ENCODE measurements at places on chromosomes 6 and 20.

DNA sequence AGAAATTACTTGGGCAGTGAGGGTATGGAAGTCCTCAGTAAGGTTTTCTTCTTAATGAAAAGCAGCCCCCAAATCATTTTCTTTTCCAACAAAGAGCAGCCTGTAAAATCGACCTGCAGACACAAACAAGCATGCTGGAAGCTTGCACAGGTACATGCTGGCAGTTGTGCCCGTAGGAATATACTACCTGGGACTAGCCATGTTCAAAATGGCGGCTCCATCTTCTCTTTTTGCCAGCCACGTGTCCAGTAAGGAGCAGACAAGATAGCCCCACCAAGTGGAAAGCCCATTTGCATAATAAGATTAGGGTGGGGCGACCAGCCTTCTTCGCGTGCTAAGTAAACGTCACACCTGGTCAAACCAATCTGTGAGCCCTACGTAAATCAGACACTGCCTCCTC lies 259.4 kb upstream of the AGPAT4 start:
- no peak for DNase-seq

- DNase-seq = peak; percentile 41
Measured at GRCh38 chr6:137870744-137871247, 3.7 kb downstream of the TNFAIP3 start.

DNA sequence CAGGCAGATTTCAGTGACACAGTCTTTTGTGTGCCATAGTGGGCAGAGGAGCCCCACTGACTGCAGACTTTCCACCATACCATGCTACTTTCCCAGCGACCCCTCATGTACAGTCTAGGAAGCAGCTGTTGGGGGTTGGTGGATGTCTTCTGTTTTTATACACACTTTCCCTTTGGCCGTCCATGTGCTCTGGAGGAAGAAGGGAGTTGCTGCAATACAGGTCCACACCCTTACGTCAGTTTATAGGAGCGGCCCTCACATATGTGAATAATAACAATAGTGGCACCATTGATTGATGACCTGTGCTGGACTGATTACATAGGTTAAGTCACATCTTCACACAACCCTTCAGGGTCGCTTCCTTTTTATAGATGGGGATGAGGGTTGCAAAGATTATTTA lies 17.5 kb upstream of the CCN2 start:
- no peak for DNase-seq

- no peak for DNase-seq
Measured at GRCh38 chr20:36474563-36474962, 66.8 kb upstream of the MYL9 start.

DNA sequence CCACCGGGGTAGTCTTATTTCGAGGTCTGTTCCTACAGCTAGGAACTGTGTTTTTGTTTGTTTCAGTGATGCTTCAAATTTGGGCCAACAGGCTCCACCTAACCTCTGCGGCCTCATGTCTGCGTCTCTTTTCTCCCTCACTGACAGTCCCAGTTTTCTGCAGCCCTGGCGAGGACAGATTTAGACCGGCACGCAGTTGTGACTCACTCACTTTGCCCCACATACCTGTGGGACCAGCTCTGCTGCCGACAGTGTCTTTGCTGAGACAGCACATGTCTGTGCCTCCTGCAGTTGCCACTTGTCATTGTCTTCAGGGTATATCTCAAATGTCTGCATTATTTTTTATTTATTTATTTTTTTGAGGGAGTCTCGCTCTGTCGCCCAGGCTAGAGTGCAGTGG lies 29.2 kb downstream of the OSBPL2 start:
- no peak for DNase-seq

DNA sequence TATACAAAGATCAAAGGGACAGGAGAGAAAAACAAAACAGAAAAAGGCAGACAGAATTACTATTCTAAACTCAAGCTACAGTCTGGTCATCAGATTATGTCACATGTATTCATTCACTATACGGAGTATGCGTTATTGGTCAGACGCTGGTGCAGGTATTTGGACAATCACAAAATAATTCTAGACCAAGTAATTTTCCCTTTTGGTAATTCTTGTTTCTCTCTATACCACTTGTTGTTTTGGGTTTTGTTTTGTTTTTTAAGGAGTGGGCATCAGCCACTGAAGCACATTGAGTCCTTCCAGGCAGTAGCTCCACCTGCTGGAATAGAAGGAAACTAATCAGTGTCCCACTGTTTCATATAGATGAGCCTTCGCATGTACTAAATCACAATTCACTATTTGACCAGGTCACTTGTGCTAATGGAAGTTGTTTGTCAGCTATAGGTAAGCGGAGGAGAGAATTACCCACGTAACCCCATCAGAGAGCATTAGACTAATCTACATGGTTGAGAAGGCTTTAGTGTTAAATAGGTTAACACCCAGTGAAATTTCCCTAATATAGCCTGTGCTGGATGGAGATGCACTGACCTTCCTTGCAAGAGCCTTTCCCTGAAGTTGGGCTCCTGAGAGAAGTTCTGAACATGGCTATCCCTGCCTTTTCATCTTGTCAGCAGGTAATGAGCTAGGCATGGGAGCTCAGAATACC lies 77.9 kb downstream of the TNFAIP3 start:
- DNase-seq = peak; percentile 67

DNA sequence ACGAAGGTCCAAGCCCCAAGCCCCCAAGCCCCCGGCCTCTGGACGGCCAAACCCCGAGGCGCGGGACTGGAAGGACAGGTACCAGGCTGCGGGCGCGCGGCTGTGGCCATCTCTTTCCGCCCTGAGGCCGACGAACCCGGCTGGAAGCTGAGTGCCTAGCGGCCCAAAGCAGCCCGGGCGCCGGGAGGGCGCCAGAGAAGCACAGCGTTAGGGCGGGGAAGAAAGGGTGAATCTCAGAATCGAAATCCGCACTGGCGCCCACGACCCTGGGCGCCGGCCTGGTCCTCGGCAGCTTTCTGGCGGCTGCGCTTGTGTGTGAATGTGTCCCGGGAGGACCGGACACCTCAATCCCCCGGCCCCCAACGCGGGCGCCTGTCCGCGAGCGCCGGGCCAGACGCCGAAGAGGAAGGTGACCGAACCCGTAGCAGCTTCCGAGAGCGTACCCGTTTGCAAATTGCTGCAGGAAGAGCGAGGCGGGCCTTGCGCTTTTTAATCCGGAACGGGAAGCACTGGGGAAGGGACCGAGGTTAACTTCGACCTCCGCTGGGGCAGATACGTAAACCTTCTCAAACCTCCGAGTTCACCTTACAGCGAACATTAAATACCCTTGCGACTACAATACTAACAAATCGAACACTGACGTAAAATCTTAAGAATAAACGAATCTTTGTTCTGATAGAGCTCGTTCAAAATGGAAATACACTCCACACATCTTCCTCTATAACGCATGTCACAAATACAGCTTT lies 2.9 kb downstream of the NRN1 start:
- DNase-seq = no peak

DNA sequence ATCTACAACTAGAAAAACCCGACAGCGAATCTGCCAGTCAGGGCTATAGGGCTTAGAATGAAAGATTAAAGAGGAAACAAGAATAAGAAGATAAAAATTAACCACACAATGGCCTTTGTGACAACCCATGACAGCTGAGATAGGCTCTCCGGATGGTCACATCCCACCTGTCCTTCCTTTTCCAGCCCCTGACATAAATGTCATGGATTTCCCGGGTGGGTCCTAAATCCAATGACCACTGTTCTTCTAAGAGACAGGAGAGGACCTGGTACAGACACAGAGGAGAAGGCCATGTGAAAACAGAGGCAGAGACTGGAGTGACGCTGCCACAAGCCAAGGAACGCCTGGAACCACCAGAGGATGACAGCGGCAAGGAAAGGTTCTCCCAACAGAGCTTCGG lies 41.8 kb downstream of the ATXN1 start:
- DNase-seq = no peak

DNA sequence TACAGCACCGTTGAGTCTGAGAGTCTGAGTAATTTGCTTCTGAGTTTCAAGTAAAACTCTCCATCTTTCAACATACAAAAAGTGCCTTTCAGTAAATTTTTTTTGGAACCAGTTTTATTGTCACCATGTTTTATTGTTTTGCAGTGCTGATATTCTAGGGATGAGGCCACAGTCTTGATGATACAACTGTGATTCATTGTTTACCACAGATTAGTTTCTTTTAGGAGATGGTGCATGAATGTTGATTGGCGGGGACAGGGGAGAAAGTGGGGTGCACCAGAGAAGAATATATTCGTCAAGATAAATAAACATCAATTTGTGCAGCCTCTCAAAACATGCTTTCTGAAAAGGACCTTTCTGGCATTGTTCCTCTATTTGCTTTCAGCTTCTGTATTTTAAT lies 109.0 kb downstream of the MCHR2 start:
- no peak for DNase-seq

- no peak for DNase-seq
Measured at GRCh38 chr20:64216036-64216435, 39.5 kb upstream of the PCMTD2 start.

GRCh38 chr6:131199568-131200272 lies 64.5 kb downstream of the AKAP7 start:
- peak; percentile 99 for DNase-seq

GRCh38 chr20:48807586-48808381 lies 20.0 kb downstream of the PREX1 start:
- no peak for DNase-seq

DNA sequence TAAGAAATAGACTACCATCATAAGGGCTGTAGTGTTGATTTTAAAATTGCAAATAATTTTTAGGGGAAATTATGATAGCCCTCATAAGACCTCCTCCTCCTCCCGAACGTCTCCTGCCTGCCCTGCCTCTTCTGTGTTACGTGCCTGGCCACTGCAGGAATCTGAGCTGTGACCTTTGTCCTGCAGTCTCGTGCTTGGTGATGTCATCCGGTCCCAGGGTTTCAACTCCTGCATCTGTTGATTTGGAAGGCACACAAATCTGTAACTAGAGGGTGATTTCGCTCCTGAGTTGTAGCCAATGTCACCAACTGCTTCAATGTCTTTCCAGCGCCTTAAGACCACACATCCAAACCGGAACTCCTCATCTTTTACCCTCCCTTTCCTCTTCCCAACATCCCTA lies 163.2 kb downstream of the AIG1 start:
- no peak for DNase-seq

- no peak for DNase-seq
Measured at GRCh38 chr20:38863024-38863851, 57.7 kb downstream of the PPP1R16B start.

DNA sequence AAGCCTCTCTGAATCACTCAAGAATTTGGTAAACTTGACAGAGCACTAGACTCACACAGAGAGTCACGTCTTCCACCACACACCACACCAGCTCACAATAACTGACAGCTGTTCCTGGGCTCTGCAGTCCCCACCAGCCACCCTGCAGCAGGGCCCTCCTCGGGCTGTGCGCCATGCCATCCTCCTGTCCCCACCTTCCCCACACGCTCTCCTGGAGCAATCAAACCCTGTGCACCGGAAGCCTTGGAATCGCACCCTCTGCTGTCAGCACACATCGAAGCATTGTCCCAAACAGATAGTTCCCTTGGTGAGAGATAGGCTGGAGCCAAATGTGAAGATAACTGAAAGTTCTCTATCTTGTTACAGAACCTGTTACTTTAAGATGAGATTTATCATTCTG lies 191.0 kb downstream of the TBXT start:
- DNase-seq = no peak

DNA sequence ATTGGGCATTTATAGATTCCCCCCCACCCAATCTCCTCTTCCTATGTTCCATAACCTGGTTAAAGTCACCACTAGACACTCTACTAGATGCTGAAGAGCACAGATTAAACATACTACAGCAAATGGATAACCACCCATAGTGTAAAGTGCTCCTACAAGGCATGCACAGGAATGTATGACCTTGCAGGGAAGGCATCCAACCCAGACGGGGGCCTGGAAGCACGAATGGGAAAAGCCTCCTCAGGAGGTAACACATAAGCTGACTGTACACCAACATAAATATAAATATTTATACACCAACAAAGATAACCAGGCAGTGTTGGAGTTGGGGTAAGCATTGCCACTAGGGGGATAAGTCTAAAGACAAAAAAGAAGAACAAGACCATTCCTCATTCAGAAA lies 691.7 kb downstream of the GRIK2 start:
- DNase-seq = no peak

DNA sequence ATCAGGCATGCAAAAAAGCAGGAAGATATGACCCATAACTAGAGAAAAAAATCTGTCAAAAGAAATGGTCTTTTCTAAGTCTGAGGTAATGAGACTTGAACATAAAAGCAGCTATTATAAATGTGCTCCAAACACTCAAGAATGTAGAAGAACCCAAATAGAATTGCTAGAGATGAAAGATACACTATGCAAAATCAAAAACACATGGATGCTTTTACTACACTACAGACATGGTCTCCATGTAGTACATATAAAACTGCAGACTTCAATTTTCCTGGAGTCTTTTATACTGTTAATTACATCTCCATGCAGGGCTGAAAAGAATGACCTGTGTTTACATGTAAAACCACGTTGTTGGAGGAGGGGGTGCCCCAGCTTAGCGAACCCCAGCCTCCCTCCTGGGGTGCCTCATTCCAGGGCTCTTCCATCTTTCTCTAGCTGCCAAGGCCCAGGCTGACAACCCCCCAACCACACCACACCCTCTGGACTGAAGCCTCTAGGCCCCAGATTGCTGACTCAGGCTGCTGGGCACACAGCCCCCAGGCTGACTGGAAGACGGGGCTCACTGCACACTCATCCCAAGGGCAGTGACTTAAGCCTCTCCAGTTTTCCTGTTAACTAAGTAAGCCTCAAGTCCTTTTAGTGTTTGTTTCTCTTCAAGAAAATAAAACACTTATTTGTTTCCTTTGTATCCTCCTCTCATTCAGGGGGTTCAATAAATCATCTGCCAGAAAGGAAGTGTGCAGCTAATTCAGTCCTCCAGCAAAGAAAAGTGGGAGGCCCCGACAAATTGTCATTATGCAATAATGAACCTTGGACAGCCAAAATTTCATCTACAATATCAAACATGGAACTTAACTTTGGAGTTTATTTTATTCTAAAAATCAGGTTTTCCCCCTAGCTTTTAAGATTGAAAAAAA lies 26.0 kb upstream of the PLAGL1 start:
- DNase-seq = no peak

DNA sequence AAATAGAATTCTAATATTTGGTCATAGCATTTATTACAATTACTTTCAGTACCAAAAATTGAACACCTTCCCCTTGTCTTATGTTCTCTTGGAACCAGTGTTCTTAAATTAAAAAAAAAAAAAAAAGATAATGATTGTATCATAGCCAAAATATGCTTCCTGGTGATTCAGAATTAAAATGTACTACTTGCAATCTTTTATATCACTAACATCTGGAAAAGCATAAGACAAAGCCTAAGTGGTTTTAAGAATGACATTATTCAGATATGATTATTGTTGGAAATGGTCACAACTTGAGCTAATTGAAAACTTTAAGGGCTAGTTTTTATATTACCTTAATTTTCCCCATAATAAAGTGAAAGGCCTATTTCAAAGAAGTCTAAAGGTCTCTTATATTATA lies 493.3 kb upstream of the MARCKS start:
- DNase-seq = no peak

All from T-helper 2 cell (primary cell).